ENCODE measurements at places on chromosomes 4 and X.

GRCh38 chr4:158671915-158672806, at the start of gene ETFDH:
ETFDH (plus strand) TSS chr4:158672296; CDS start chr4:158672457, 161 bp downstream.
- peak; percentile 98 for DNase-seq

DNA sequence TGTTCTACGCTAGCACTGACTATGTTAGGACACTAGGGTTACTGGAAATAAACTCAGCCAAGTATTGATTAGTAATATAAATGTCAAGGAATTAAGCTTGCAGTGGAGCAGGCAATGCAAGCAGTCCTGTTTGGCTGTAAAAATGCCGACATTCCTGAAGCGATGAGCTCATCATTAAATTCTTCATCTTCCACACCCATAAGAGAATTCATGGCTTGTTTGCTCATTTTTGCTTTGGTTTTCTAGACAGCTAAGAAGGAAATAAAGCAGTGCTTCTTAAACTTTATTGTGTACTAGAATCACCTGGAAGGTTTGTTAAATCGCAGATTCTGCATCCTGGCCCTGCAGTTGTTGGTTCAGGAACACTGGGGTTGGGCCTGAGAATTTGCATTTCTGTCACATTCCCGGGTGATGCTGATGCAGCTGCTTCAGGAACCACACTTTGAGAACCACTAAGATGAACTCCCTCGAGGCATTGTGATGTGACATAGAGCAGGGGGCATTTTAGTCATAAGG, 17.8 kb downstream of the ANXA3 start:
- no peak for DNase-seq

- no peak for DNase-seq
Measured at GRCh38 chr4:152455311-152455710, 80.6 kb downstream of the FBXW7 start.

DNA sequence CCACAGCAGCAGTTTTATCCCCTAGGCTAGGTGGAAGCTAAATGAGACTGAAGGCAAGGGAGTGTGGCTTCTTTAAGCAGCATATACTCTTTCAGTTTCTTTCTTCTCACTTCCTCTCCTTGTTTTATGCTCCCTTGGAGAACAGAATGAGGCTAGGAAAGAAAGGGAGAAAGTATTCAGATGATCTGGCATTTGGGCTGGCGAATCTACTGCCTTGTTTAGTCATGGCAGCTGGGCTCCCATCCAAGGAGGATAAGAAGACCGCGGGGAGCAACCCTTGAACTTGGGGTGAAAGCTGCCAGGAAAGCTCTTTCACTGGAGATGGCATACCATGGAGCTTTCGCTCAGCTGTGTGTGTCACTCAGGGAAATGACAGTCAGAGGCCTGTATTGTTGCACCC, 72.1 kb downstream of the ARHGEF38 start:
- DNase-seq = no peak

DNA sequence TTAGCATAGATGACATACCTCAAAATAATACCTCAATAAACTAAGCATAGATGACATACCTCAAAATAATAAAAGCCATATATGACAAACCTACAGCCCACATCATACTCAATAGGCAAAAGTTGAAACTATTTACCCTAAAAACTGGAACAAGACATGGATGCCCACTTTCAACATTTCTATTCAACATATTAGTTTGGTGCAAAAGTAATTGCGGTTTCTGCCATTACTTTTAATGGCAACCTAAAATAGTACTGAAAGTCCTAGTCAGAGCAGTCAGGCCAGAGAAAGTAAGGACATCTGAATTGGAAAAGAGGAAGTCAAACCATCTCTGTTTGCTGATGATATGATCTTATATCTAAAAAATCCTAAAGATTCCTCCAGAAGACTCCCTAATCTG, 250.4 kb downstream of the RAB28 start:
- no peak for DNase-seq

- no peak for DNase-seq
Measured at GRCh38 chr4:151530230-151530629, 121.3 kb downstream of the FHIP1A start.

GRCh38 chrX:150185766-150186165, 177.4 kb upstream of the MAMLD1 start:
- no peak for DNase-seq

- DNase-seq = no peak
Measured at GRCh38 chr4:128385683-128386304, 98.2 kb upstream of the PGRMC2 start.

GRCh38 chr4:62953752-62954151, 1455.5 kb downstream of the TECRL start:
- no peak for DNase-seq

- DNase-seq = no peak
Measured at GRCh38 chr4:103150677-103151076, 47.5 kb downstream of the CENPE start.

- peak; percentile 33 for DNase-seq
Measured at GRCh38 chr4:184019667-184020623, 114.8 kb downstream of the STOX2 start.

- DNase-seq = no peak
Measured at GRCh38 chr4:139552517-139553307, 3.3 kb downstream of the SETD7 start.

DNA sequence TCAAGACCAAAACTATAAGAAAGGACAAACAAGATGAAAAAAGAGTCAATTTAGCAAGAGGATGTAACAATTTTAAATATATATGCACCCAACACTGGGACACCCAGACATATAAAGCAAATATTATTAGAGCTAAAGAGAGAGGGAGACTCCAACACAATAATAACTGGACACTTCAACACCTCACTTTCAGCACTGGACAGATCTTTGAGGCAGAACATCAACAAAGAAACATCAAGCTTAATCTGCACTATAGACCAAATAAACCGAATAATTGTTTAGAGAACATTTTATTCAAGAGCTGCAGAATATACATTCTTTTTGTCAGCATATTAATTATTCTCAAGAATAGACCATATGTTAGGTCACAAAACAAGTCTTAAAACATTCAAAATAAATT, 109.7 kb upstream of the TET2 start:
- DNase-seq = no peak

DNA sequence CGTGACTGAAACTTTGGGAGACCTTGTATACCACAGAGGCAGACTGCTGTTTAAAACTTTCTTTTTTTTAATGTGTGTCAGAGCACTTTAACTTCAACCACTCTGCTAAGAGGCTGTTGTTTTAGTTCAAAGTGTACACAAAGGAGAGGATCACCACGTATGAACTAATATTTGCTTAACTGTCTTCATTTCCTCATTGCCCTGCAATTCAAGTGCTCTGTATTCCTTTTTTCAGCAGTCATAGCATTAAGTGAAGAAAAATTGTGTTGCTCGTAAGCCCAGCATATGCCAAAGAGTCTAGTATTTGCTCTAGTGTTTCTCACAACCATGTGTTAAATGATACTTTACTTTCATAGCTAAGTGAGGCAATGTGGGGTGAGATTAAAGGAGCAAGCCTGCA, 63.0 kb upstream of the HHIP start:
- DNase-seq = no peak

GRCh38 chr4:79526641-79527565, 118.9 kb upstream of the GK2 start:
- no peak for DNase-seq

DNA sequence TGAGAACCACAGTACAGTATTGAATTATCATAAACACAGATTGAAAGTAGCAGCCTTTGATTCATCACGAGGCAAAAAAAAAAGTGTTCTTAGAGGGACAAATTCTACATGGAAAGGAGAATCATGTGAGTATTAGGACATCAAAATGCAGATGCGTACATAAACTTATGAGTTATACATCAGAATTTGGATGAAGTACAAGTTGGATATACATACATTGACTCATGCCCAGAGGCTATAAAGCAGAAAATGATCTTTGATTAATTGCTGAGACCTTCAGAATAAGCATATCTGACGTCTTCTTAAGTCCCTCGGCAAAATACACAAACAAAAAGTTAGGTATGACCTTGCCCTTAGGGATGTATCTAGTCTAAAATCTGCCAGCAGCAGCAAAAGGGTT, 206.4 kb downstream of the LDB2 start:
- DNase-seq = no peak

- peak; percentile 30 for DNase-seq
Measured at GRCh38 chr4:179750374-179750773, 2308.1 kb upstream of the AGA start.

DNA sequence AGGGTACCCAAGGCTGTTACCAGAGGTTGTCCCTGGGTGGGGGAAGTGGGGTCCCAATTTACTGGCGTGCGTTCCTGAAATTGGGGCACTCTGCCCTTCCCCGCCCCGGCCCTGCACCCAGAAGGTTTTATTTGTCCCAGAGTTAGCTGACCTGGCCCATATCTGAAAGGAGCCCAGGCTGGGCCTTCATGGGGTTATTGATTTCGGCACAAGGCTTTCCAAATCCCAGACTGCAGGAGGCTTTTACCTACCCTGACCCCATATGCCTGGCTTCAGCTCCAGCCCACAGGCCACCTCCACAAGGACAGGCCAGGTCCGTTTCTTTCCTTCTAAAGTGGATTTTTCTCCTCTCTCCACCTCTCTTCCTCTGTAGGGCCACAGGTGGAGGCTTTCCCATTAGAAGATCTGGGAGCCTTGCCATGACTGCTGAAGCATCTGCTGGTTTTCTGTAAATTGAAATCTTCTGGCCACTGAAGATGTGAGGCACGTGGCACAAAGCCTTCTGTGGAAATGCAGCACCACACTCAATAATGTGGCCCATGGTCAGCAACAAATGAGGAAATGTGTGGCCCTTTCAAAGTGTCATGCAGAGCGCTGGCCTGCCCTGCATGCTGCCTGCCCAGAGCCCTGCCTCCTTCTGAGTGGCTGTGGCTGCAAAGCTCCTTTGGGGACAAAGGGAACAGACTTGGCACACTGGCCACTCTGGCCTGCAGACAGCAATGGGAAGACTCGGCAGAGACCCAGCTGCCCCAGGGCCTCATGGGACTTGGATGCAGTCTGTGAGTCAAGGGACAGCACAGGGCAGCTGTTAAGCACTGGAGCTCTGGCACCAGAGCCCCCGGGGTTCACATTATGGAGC, 43.1 kb upstream of the MTM1 start:
- no peak for DNase-seq

GRCh38 chr4:3335982-3336381, 43.2 kb downstream of the RGS12 start:
- no peak for DNase-seq

DNA sequence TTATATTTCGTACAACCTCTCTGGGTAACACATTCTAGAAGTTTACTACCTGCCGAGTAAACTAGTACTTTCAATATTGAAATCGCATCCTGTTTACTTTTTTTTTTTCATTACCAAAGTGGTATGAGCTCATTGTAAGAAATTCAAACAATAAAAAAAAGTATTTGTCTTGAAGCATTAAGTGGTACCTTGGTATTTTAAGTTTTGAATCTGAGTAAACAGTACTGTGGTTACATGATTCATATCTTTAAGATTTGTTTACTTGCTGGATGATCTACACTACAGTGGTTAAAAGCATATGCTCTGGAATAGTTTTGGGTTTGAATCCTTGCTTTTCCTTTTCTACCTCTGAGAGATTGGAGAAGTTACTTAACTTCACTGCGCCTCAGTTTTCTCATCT, 3.8 kb upstream of the MMGT1 start:
- no peak for DNase-seq

DNA sequence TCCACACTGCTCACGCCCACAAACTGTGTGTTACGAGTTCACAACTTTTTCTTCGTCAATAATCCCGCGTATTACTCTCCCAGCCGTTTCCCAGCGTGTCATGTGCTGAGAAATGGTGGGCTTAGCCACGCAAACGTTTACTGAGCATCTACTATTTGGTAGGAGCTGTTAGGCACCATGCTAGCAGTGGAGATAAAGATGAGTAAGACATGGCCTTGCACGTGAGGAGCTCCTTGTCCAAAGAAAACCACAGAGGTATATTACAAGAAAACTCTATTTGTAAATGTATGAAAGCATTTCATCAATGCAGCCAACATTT, 821 bp upstream of the TMEM128 start:
- DNase-seq = no peak

DNA sequence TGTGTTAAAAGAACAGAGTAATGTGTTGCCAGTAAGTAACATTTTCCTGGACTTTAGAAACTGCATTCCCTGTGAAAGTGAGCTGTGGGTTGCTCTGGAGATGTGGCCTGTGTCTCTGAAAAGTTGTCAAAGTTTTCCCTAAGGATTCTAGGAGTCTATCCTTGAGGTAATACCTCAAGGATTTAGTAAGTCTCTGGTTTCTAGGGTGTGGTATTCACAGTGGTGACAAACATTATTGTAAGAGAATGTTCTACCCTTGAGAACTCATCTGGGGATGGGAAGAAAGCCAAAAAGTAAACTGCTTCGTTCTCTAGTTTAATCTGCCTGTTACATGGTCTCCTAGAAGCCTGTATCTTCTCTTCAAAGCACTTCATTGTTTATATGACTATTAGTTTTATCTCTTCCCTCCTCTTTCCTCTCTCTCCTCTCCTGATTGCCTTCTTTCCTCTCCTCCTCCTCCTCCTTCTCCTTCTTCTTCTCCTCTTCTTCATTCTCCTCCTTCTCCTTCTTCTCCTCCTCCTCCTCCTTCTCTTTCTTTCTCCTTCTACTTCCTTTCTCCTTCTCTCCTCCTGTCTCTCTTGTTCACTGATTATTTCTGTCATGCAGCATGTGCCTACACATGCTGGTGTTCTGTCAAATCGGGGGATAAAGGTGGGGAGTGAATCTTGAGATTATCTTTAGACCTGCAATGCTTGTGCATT, 321.3 kb downstream of the PTTG2 start:
- no peak for DNase-seq

- no peak for DNase-seq
Measured at GRCh38 chrX:63581398-63581797, 203.6 kb downstream of the ARHGEF9 start.

- no peak for DNase-seq
Measured at GRCh38 chr4:23060776-23061175, 368.0 kb downstream of the GBA3 start.

DNA sequence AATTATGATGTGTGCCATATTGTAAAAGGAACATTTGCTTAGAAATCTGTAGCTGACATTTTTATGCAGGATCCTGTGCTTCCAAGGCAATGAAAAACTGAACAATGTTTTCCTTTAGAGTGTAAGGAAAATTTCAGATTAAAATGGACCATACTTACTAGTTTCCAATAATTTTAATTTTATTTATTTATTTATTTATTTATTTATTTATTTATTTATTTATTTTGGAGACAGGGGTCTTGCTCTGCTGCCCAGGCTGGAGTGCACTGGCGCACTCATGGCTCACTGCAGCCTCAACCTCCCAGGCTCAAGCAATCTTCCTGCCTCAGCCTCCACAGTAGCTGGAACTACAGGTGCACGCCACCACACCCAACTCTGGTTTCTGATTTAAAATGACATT, 369.8 kb upstream of the HAND2 start:
- DNase-seq = no peak

- DNase-seq = peak; percentile 55
Measured at GRCh38 chrX:135740681-135741149, 27.3 kb downstream of the CT45A1 start.

GRCh38 chr4:26958925-26959653, 98.4 kb downstream of the STIM2 start:
- no peak for DNase-seq

DNA sequence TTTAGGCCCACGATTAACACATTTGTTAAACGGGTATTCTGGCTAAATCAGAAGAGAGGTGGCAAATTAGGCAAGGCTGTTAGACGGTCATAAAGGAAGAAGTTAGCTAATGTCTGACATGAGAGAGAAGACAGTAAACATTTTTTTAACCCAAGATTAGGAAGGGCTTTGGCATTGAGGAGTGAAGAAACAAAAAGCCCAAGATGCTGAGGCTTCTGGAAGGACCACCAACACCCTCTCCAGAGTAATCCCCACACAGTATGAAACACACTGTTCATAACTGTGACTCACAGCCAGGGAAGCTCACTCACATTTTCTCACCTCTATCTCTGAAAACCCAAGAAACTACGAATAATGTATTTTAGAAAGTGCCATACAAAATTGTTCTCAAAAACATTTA, 127.6 kb downstream of the AMELX start:
- DNase-seq = no peak

Measured in BE2C (cell line).